Muscle of arm (tissue), 14 donors: ENCODE measurements at places on chromosomes 7 and 10.

GRCh38 chr10:84188815-84189214, 5.5 kb upstream of the CDHR1 start:
- no peak for DNase-seq

DNA sequence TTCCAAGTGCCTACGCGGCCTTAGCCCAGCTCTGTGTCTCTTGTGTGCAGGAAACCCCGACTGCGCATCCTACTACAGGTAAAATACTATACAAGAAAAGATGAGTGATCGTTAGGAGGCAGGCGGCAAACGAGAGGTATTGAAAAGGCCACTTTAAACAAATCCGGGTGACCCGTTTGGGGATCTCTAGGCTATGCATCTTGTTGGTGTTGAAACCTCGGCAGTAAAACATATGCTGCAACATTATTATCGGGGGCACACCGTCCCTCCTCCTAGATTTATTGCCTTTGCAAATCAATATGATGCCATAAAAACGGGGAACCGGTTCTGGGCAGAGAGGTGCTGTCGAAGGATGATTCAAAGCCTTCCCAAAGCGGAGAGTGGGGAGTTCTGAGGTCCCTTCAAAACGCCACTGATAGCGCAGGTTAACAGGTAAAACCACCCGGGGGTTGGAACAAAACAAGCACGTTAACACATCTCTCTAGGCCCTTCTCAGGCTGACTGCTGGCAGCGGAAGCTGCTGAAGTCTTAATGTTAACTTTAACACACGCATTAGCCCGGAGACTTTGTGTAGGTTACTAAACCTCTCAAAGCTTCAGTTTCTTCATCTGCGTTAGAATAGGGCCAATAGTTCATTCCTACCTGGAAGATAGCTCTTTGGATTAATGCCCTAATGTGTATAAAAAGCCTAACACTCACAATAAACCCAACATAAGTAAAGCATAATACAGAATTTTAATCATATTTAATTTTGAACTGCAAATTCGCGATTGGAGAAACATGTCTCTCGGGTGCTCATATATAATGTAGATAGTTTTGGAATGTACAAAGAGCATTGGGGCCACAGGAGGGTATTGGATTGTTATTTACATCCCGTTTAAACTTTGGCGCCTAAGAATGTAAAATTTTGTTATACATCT, 2.6 kb upstream of the TBX20 start:
- DNase-seq = no peak

DNA sequence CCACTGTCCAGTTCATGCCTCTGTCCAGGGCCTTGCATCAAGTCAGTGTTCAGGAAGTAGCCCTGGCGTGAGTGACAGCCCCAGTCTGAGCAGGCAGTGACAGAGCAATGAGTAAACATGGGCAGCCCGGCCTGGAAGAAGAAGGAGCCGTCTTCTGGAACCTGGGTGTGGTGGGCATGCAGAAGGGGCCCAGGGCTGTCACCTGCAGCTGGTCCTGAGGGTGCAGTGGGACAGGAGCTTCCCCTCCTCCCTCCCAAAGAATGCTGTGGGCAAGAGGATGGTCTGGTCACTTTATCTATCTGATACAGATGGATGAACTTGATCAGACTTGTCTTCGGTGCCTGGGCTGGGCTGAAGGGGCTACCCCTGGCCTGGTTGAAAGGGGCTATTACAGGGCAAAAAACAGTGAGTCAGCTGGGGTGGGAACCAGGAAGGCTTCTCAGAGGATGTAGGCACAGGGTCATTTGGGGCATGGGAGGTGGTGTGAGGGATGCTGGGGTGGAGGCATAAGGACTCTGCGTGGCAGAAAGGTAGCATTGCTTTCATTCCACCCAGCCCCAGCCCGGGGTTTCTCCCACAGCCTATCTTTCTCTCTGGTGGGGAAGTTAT, 42.7 kb upstream of the PPIF start:
- DNase-seq = no peak

DNA sequence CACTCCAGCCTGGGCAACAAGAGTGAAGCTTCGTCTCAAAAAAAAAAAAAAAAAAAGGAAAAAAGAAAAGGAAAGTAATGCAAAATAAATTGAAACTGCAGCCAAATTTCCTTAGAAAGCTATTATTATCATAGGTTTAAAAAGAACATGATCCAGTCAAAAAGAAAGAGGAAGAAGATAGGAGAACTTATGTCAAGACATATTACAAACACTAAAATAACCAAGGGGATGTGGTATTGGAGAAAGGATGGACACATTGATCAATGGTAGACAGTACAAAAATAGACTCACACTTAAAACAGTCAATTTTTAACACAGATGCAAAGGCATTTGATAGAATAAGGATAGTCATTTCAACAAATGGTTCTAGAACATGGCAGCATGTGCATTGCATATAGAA, 27.3 kb upstream of the PFKP start:
- DNase-seq = no peak

DNA sequence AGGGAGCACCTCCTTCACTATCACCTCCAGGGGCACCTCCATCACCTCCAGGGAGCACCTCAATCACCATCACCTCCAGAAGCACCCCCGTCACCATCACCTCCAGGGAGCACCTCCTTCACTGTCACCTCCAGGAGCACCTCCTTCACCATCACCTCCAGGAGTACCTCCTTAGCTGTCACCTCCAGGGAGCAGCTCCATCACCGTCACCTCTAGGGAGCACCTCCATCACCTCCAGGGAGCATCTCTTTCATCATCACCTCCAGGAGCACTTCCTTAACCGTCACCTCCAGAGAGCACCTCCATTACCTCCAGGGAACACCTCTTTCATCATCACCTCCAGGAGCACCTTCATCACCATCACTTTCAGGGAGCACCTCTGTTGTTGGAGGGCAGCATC, 103.0 kb downstream of the DNAJB6 start:
- no peak for DNase-seq

DNA sequence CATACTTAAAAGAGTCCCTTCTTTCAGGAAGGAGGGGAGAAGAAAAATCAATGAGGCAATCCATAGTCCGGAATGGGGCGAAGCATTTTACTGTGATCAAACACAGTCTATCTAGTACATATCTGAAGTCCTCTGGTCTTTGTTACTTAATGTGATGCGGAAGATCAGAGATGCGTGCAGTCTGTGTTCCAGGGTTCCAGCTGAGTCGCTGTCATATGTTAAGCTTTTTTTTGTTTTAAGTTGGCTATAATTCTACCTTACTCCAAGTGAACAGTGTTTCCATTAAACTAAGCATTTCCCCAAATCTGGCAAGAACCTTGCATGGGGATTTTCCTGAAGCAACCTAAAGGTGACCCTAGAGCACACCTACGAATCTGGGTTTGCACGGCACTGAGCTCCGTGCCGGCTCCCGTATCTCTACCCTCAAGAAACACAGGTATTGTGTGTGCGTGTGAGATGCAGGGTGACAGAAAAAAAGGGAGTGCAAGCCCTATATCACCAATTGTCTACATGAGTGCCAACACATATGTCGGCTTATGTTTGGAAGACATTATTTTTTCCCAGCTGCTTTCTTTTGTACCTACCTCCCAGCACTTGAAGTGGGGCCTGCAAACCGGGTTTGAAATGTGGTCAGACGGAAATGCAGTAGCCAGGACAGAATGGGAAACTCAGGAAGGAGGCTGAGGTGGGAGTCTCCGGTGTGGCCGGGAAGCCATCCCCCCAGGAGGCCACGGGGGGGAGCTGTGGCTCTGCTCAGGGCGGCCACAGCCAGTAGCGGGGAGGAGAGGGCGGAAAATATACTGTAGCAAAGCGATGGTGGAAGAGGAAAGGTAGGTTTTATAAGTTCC, 435.8 kb upstream of the MGMT start:
- DNase-seq = peak; percentile 91

- no peak for DNase-seq
Observed at GRCh38 chr10:61542596-61542995, 89.4 kb upstream of the TMEM26 start.

DNA sequence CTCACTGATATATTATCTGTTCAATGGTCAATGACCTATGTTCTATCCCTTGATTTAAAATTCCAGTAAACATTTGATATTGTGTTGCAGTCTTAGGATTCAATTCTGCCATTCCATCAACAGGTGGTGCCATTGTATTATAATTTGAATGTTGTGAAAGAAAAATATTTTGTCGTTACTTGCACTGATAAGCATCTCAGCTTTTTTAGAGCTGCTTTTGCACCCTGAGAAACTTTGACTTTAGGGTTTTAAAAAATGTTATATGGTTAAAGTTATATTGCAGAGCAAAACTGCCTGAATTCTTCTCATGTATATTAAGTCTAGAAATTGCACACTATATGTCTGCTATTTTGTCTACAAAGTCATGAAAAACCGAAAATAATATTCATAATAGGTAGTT, 18.8 kb upstream of the MINDY3 start:
- peak; percentile 18 for DNase-seq

DNA sequence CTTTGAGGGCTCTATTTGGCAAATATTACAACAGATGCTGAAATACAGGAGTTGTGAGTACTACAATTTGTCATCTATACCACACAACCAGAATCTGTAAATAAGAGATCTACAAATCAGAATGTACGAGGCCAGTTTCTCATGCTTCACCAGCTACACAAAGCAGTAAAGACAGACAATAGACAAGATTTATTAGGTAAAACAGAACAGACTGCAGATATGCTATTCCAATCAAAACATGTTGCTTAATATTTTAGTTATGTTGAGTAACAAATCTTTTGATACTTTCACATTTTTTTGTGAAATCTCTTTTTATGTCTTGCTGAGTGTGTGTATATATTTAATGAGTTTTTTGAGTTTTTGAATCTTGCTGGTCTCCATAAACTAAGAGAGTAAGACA, 109.1 kb downstream of the CHCHD3 start:
- no peak for DNase-seq

- DNase-seq = no peak
Observed at GRCh38 chr10:79007421-79008319, 61.1 kb upstream of the ZMIZ1 start.

- no peak for DNase-seq
Observed at GRCh38 chr10:28906011-28906411, 228.7 kb downstream of the BAMBI start.

GRCh38 chr10:818010-818409, 113.5 kb downstream of the LARP4B start:
- no peak for DNase-seq

- peak; percentile 34 for DNase-seq
Observed at GRCh38 chr10:111076682-111077478, at the start of gene ADRA2A. Gene ADRA2A (plus strand): TSS chr10:111077029. CDS start chr10:111077997, 968 bp downstream.

DNA sequence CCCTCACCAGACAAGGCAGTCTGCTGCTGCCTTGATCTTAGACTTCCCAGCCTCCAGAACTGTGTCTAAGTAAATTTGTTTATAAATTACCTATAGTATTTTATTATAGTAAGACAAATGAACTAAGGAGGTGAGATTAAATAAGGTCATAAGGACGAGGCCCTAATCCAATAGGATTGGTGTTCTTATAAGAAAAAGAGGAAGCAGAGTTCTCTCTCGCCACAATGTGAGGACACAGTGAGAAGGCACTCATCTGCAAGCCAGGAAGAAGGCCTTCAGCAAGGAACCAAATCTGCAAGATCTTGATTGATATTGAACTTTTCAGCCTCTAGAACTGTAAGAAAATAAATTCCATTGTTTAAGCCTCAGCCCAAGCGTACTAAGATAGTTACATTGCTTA, 6.1 kb upstream of the ZNF438 start:
- no peak for DNase-seq

DNA sequence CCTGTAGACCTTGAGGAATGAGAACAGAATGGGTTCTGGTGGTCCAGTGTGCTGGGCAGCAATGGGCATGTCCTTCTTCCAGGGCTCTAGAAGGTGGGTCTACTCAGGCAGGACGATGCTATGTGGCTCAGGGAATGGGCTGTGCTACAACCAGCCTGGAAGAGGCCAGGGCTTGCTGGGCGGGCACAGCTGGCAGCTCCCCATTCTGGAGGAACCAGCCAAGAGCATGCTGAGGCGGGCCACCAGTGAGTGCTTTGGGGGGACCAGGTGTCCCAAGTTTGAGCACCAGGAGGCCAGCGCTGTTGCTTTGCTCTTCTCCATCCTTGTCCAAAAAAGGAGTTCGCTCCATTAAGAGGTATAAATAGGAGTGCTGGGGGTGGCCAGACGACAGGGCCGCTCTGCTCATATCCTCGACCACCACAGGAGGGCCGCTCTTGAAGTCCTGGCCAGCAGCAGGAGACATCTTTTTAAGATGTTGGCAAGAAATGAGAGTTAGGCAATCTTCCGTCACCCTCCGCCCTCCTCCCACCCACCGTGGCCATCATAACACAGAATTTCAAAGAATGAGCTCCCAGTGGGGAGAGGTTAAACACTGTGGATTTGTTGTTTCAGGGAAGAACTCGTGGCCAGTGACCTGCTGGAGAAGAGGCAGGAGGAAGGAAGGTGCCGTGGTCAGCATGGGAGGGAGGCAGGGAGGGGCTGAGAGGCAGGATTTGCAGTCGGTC, 141.3 kb downstream of the GRK5 start:
- DNase-seq = no peak

DNA sequence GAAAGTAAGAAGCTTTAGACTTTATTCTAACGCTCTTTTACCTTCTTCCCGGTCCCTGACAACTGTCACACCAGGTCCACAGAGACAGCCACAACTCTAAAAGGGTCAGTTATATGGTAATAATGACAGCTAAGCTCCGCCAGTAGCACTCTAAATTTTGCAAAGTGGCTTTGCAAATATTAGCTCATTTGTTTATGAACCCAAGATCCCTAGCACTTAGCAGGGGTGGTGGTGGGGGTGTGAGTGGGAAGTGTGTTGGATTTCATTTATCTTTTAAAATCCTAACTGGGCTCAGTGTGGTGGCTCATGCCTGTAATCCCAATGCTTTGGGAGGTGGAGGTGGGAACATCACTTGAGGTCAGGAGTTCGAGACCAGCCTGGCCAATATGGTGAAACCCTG, 34.8 kb upstream of the SDK1 start:
- no peak for DNase-seq

GRCh38 chr10:105769248-105770184, 1128.4 kb downstream of the SORCS3 start:
- DNase-seq = no peak

DNA sequence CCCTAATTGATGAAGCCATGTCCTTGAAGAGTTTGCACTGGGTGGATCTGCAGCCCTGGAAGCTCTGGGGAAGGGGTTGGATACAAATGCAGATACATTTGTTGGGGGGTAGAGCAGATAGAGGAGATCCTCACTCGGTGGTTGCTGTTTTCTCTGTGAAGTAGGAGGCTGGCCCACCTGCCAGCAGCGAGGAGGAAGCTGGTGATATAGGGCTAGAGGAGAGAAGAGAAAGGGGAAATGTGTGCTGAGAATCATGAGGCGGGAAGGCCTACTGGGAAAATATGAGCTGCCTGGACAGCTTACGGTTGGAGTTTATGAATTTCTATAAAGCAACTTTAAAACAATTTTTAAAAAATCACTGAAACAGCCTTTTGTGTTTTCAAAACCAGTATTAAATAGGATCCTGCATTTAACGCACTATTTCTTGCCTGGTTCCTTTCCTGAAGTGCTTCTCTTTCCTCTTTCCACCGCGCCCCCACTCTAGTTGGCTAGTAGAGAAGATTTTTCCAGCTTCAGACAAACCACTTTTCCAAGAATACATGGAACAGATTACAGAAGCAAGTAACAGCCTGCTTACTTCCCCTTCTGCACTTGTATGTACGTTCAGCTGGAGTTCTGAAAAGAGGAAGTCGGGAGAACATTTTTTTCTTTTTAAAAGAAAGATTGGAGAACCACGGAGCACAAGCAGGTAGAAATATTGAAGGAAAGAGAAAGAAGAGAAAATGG, 100.6 kb upstream of the GLCCI1 start:
- peak; percentile 51 for DNase-seq

- DNase-seq = no peak
Observed at GRCh38 chr7:47896809-47897423, 51.4 kb downstream of the PKD1L1 start.

- DNase-seq = peak; percentile 4
Observed at GRCh38 chr7:53541475-53541874, 506.0 kb downstream of the POM121L12 start.

GRCh38 chr10:48740988-48741387, 56.3 kb downstream of the WDFY4 start:
- DNase-seq = peak; percentile 19
